ENCODE measurements at places on chromosomes 3 and 15.

DNA sequence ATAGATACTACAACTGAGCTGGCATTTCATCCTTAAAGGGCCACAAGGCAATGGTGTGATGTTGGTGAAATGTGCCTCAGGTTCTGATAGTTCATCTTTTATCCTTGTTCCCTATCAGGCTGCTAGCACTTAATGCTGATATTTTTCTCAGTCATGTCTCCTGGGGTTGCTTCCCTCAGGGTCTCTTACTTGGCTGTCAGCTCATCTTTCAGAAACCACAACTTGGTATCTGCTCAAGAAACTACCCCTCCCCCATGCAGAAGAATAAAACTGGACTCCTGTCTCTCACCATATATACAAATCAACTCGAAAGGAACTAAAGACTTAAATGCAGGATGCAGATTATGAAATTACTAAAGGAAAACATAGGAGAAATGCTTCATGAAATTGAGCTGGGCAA lies 308.1 kb downstream of the CHST2 start:
- no peak for DNase-seq

- no peak for DNase-seq
Observed at GRCh38 chr15:89972085-89972484, 29.0 kb upstream of the ZNF710 start.

GRCh38 chr15:78087951-78088772 lies 4.2 kb upstream of the SH2D7 start:
- no peak for DNase-seq

GRCh38 chr15:63587527-63587926 lies 9.7 kb upstream of the FBXL22 start:
- DNase-seq = no peak

DNA sequence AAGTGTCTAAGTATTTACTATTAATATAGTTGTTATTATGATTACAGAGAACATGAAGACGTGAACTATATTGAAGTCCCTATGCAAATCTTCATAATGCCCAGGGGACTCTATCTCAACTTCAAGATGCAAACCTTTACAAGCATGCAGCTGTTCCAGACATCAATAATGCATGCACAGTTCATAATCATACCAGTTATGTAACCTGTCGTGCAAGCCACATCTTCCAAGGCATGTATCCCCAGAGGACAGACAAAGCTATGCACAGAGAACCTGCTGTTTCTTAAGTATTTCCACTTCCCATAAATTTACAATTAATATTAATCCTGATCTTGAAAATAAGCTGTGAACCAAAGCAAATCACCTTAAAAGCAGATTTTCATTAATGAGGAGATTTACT lies 534.1 kb downstream of the TUSC7 start:
- no peak for DNase-seq

GRCh38 chr3:185488465-185488864 lies 10.4 kb downstream of the TMEM41A start:
- DNase-seq = no peak

DNA sequence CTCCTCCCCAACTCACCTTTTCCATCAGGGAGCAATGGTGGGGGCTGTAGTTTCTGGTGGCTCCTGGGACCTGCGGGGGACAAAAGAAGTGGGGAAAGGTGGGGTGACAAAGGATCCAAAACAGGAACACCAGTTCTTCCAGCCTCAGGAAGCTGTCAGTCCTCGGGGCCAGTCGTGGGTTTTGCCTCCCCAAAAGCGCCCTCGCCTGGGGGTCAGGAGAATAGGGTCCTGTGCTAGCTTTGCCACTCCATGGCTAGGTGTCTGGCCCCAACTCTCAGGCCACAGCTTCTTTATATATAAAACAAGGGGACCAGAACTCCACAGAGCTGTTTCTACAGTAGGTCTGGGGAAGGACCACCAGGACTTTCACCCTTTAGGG lies 4.0 kb downstream of the CCDC9B start:
- DNase-seq = no peak

DNA sequence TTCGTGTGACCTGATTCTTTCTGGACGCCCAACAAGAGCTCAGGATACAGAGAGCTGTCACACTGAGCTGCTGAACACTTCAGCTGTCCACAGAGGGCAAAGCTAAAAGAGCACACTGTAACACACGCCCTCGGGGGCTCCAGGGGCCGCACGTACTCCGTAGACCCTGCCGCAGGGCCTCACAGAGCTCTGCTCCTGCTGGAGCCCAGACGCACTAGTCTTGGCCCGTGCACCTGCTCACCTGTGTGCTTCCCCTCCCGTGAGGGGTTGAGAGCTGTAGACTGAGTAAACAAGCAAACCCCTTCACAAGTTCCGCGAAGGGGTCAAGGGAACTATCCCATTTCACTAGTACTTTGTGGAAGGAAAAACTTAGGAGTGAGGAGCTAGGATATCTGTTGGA lies 30.7 kb upstream of the TUSC7 start:
- no peak for DNase-seq

DNA sequence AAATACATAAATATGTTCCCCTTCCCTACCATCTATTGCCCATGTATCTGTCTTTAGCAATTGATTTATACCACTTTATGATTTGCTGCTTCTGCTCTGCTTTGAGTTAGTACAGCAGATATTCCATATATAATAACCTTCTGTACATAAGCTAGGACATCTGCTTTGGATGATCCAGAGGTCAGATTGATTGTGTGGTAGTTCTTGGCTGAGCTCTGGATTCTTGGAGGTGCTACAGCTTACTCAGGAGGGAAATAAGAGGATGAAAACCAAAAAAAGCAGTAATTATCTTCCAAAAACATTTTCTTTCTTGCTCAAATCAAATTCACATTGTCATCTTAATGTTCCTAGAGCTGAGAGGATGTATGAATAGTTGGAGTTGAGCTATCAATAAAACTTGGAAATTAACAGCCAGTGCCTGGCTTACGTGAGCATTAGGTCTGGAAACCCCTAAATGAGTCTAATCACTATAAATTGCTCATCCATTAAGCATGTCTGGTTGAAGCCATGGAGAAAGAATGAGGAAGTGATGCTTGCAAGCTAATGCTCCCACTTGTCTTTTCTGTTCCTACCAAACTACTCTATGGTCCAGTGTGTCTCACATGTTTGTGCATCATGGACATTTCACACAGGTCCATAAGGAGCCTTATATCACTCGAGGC lies 36.3 kb upstream of the TMEM42 start:
- peak; percentile 68 for DNase-seq

DNA sequence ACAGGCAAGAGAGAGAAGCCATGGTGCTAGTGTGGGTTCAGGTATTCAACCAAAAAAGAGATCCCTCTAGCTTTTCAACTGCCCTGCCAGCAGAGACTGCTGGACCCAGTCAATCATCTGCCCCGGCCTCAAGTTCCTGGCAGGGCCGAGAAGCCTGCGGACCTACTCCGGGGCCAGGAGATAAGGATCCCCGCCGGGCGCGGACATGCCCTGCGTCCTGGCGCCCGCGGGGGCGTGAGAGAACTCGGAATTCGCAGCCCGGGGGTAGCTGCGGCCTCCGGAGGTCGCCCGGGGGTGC lies 821 bp upstream of the MAGI1 start:
- DNase-seq = no peak

All from BJ (cell line).